Renal cortex interstitium (tissue), 15 donors: ENCODE measurements at places on chromosomes 13 and 19.

- peak; percentile 62 for DNase-seq
Measured at GRCh38 chr19:48290771-48291488, 21.0 kb downstream of the ZNF114 start.

GRCh38 chr13:35791184-35791851 lies 314.8 kb upstream of the MAB21L1 start:
- DNase-seq: no peak

DNA sequence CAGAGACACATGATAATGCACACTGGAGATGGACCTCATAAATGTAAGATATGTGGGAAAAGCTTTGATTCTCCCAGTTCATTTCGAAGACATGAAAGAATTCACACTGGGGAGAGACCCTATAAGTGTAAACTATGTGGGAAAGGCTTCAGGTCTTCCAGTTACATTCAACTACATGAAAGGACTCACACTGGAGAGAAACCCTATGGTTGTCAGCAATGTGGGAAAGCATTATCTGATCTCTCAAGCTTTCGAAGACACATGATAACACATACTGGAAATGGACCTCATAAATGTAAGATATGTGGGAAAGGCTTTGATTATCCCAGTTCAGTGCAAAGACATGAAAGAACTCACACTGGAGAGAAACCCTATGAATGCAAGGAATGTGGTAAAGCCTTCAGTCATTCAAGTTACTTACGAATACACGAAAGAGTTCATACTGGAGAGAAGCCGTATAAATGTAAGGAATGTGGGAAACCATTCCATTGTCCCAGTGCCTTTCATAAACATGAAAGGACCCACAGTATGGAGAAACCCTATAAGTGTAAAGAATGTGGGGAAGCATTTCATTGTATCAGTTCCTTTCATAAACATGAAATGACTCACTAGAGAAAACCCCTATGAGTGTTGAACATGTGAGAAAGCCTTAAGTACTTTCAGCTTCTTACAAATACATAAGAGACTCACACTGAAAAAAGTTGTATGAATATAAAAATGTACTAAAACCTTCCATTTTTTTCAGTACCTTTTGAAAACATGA lies 14.7 kb downstream of the ZNF441 start:
- DNase-seq: no peak

- DNase-seq: no peak
Measured at GRCh38 chr19:40893112-40893511, 11.1 kb upstream of the CYP2A7 start.

GRCh38 chr19:16383584-16384161 lies 59.0 kb downstream of the KLF2 start:
- DNase-seq: no peak

GRCh38 chr13:66585669-66586203 lies 644.4 kb downstream of the PCDH9 start:
- no peak for DNase-seq

GRCh38 chr13:30191491-30192100 lies 115.8 kb downstream of the KATNAL1 start:
- DNase-seq: no peak

DNA sequence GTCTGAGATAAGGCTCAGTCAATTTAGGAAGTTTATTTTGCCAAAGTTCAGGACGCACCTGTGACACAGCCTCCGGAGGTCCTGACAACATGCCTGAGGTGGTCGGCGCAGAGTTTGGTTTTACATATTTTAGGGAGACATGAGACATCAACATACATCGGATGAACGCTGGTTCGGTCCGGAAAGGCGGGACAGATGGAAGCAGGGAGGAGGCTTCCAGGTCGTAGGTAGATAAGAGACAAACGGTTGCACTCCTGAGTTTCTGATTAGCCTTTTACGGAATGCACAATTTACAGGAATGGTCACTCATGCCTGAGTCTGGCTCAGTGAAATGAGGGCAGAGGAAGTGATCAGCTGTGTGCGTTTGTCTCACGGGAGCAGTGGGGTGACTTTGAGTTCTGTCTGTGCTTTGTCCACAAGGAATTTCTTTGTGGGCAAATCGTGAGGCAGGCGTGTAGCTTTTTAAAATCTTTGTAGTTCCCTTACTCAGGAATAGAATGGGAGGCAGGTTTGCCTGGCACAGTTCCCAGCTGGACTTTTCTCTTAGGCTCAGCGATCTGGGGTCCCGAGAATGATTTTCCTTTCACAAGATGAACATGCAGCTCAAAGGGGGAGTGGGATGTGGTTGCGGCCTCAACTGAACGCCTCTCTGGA lies 36.2 kb downstream of the C13orf46 start:
- DNase-seq: no peak

DNA sequence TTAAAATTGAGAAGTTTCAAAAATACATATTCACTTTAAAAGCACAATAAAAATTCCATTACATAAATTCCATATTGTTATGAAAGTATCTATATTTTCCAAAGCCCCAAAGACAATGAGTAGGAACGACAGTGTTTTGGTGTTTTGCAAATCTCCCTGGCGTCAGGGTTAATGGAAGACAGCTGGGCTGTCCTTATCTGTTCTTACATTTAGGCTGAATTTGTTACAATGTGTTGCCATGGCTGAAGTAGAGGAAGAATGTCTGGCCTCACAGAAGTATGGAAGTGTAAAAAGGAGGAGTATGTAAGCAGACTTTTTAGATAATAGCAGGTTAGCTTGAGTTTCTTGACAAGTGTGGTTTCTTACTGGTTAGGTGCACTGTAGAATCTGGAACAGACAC lies 124.4 kb upstream of the SPATA13 start:
- DNase-seq: no peak

DNA sequence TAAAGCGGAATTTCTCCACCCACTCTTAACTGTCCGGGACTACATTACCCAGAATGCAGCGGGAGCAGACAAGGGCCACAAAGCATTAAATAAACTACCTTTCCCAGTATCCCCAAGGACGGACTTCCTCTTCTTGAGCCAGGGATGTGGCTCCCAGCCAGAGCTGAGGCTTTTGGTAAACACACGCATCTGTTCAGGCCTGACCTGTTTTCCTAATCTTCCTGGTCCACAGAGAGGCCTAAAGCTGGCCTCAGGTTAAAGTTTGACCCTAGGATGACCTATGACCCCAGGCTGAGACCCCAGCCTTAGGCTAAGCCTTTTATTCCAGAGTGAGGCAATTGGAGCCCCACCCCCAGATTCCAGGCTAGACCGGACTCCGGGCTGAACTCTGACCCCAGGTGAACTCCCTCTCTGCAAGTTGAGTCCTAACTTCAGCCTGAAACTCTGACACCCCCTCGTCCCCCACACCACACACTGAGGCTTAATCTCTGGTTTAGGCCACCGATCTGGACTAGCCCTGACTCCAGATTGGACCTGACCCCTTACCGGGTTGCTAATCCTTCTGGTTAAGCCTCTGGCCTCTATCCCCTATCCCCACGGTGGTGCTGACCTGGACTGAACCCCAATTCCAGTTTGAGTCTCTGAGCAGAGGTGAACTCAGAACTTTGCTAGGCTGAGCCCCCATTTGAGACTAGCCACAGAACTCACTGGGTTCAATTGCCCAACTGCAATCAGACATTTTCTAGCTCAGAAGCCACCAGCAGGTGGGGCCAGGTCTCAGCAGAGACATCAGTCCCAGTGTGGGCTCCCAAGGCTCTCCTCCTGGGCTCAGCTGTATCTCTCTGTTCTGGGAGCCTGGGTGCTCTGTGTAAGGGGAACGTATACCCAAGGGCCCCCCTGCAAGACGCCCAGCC lies 750 bp upstream of the GPR108 start:
- peak; percentile 48 for DNase-seq

DNA sequence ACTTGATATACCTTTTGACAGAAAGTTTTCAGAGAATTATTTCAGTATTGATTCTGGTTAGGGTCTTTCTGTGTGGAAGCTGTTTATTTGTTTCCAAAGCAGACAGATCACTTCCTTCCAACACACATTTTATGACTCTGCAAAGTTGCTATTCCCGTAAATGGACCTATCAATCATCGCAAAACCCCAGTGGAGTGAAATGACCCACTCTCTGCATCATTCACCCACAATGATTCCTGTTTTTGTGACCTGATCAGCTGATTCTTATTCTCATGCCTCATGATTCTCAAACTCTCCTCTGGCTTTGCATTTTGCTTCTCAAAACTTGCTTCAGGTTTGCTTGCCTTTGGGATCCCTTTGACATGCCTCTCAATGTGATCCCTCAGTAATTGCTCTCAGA lies 453.7 kb downstream of the PCDH17 start:
- DNase-seq: no peak

- DNase-seq: no peak
Measured at GRCh38 chr13:49740870-49741269, 49.6 kb upstream of the EBPL start.

GRCh38 chr19:49327878-49328544 lies 3.0 kb upstream of the SLC6A16 start:
- no peak for DNase-seq

- DNase-seq: no peak
Measured at GRCh38 chr19:40691421-40692211, 1.2 kb upstream of the NUMBL start.

DNA sequence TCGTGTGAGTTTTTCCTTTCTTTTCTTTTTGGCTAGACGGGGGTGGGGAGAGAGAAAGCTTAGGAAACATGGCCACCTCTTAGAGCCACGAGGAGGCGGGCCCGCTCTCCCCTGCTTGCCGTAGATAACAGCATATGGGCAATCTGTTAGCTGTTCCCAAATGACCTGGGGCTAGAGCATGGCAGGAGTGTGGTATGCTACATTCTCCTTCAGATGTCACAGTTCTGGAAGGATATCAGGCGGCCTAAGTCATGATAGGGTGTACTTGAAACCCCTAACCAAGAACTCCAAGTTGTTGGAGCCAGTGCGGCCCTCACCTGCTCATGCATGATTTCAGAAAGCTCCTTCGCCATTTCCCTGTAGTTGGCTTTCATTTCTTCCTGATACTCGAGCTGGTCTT lies 44.3 kb upstream of the SLC15A1 start:
- DNase-seq: no peak

DNA sequence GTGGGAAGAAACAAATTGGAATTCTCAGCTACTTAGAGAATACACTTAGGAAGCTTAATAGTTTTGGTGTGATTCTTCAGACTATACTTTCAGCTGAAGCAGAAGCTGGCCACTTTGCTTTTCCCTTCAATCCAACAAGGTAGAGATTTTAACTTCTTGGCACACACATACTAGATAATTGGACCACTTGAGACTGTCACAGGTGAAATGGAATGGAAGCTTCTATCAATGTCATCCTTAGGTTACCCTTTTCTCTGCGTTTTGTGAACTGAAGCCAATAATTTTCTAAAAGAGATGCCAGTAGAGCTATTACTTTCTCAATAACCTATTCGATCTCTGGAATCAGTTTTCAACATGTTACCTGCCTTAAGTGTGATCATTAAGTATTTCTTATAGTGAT lies 405.3 kb downstream of the PCDH20 start:
- DNase-seq: no peak

DNA sequence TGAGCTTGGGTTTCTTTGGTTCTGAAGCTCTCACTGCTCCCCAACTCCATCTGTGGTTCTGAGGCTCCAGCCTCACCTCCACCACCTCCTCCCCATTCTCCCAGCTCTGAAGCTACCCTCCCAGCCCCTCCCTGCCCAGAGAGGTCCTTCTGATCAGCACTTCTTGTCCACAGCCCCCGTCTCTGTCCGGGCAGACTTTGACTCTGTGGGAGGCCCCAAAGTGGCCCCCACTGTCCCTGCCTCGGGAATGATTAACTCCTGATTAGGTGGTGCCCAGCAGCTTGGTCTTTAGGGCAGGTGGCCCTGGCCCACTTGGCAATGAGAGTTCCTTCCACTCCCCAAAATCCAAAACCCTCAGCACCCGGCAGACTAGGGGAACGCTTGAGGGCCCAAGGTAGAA lies 14.4 kb downstream of the EVI5L start:
- no peak for DNase-seq

DNA sequence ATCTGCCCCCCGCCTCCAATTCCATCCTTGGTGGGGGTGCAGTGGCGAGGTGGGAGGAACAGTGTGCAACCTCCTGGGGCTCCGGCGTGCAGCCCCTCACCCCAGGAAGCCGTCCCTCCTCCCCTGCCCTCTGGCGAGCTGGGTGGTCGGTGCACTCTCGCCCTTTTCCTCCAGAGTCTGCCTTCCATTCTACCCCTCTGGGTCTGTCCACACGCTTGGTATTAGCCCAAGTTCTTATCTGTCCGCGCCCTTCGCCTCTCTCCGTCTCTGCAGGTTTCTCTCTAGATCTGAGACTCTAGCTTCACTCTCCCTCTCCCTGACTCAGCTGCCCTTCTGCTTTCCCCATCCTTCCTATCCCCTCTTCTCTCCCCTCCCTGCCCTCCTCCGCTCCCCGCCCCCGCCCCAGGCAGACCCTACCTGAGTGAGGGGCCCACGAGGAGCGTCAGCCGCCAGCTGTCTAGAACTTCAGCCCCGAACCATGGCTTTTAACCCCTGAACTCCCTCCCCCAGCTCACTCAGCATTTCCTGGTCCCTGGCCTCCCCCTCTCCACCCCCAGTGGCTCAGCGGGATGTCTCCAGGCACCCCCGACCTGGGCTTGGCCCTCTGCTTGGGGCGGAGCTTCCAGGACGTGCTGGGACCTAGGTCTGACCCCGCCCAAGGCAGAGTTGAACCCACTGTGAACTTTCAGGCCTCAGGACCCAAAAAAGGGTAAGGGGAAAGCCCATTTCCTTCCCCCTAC lies 499 bp upstream of the KLK13 start:
- peak; percentile 11 for DNase-seq

DNA sequence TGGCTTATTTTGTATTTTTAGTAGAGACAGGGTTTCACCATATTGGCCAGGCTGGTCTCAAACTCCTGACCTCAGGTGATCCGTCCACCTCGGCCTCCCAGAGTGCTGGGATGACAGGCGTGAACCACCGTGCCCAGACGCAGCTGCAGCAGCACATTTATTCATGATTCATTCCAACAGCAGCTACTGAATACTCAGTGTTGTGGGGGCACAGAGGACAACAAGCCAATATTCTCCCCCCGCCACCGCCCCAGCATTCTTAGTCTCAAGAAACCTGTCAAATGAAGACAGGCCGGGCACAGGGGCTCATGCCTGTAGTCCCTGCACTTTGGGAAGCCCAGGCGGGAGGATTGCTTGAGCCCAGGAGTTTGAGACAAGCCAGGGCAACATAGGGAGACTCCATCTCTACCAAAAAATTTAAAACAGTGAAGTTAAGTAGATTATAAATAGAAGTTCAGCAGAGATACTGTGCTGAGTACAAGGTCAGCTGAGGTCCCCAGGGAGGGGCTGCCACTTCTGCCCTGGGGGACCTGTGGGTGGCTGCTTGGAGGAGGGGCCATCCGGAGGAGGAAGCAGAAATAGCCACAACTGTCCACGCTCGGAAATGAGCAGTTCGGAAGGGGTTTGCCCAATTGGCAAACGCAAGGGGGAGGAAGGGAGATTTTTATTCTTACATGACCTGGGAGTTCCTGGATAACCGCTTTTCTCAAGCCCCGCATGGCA lies 4.3 kb downstream of the DOT1L start:
- DNase-seq: no peak
